ENCODE measurements at places on chromosomes 12 and 14.

GRCh38 chr12:121811434-121812319 lies 7.9 kb downstream of the SETD1B start:
- peak; percentile 71 for DNase-seq

- DNase-seq: no peak
Measured at GRCh38 chr12:68792952-68793351, 15.0 kb upstream of the MDM2 start.

- DNase-seq: no peak
Measured at GRCh38 chr14:73817020-73817655, 34.5 kb upstream of the PTGR2 start.

GRCh38 chr12:91982946-91983345 lies 162.7 kb downstream of the BTG1 start:
- DNase-seq: no peak

GRCh38 chr12:131592972-131593371 lies 117.9 kb upstream of the SFSWAP start:
- DNase-seq: peak; percentile 58

- DNase-seq: no peak
Measured at GRCh38 chr12:76028571-76029277, 2.9 kb downstream of the PHLDA1 start.

DNA sequence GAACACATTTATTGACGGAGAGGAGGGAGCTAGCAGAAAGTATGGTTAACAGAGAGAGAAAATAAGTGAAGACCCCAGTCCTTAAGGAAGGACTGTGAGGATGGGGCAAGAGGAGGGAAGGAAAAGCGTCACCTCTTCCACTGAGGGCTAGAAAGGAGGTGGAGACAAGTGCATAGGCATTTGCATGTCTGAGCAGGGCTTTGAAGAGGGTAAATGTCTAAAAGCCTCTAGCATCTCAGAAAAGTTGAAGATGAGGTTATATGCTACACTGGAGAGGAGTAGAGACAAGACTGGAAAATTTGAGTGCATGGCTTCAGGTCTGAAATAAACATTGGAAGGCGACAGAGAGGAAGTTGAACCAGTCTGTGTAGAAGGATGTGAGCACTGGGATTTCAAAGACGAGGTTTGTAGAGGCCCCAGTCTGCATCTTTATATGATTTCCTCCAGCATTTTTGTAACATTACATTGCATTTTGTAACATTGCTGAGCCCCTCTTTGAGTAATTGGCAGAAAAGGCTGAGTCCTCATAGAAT lies 98.5 kb upstream of the IFNG-AS1 start:
- DNase-seq: no peak

DNA sequence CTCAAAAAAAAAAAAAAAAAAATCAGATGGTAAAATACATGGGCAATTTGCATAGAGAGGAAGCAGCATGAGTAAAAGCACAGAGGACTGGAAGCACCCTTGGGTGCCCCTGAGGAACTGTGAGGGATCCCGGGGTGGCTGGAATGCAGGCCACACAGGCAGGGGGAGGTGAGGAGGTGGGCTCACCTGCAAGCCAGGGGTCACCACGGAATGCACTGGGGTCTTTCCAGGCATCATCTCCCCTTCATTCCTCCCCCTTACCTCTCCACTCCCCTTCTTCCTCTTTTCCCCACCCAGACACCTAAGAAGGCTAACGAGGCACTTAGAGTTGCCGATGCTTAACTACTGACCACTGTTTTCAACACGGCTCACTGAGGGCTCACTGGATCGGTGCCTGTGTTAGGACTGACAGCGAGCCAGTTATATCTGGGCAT lies 14.4 kb upstream of the HIP1R start:
- no peak for DNase-seq

GRCh38 chr12:123150275-123150743 lies 581 bp downstream of the PITPNM2 start:
- peak; percentile 17 for DNase-seq

- DNase-seq: no peak
Measured at GRCh38 chr14:98886982-98887381, 385.0 kb downstream of the BCL11B start.

DNA sequence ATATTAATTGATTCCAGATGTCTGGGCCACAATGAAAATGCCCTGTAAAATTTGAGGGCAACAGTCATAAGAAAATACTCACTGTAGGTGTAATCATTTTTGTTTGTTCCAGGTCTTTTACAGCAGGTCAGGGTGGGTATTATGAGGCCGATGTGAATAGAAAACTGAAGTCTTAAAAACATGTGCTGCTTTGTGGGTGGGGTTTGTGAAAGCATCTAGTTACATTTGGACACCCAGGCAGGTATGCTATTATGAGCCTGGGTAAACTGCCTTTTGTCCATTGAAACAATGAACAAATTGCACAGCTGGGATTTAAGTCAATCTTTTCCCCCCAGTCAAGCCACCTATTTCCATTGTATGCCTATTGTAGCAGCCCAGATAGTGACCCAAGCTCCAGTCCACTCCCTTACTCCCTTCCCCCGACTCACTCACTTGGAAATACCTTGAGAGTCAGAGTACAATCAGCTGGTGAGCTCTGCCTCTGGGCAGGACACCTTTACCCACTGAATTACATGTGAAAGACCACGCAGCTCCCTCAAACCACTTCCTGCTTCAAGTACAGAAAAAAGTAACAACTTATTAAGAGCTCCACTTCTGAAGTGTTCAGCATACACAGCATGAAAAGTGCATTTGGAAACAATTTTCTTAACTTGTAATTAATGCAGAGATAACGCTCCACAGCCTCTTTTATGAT lies 1.8 kb downstream of the IGF1 start:
- DNase-seq: peak; percentile 56

- DNase-seq: peak; percentile 35
Measured at GRCh38 chr12:119980242-119980641, 8.8 kb upstream of the BICDL1 start.

- DNase-seq: peak; percentile 44
Measured at GRCh38 chr12:9792961-9793617, 32.4 kb upstream of the CD69 start.

DNA sequence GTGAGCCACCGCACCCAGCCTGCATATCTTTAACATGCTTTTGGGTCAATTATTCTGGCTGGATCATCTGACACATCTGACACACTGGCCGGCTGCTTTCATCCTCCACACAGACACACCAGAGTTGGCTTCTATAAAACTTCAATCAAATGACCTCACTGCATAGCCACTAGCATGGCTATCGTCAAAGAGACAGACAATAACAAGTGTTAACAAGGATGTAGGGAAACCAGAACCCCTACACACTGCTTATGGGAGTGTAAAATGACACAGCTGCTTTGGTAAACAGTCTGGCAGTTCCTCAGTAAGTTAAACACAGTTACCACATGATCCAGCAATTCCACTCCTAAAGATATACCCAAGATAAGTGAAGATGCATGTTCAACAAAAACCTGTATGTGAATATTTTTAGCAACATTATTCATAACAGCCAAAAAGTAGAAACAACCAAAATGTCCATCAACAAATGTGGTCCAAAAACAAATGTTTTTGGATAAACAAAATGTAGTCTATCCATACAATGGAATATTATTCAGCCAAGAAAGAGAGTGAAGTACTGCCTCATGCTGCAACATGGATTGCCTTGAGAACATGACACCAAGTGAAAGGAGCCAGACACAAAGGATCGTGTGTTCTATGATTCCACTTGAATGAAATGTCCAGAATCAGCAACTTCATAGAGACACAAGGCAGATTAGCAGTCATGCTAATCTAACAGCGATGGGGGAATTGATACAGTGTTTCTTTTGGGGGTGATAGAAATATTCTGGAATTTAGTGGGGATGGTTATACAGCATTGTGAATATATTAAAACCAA lies 10.1 kb downstream of the KDM2B start:
- DNase-seq: no peak

DNA sequence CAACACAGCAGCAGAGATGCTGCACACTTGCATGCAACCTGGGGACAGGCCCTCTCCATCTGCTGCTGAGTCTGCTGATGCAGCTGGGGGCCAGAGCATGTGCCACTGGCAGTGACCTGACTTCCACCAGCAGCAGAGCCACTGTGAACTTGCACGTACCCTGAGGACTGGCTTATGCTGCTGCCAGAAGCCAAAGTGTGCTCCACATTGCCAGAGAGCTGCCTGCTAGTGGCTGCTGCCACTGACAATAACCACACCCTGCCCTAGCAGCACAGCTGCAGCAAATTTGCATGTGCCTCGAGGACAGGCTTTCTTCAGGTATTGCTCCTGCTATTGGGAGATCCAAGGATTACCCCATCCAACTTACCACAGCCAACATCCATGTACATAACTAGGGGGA lies 4.5 kb upstream of the PRR4 start:
- no peak for DNase-seq

DNA sequence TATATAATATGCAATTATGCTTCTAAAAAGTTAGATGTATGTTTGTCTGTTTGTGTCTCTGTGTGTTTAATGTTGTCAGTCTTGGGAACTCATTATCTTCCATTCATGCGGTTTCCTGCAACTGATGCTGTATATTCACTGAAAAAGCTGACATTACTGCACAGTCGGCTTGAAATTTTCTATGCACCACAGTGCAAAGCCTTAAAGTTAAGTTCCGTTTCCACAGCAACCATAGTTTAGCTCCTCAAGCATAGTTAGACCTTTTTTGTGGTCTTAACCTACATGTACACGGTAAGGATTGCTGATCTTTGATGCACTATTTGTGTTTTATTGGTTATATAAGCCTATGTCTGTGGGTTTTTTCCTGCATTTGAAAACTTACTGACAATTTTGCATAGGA lies 309.4 kb downstream of the KCNC2 start:
- no peak for DNase-seq

- DNase-seq: no peak
Measured at GRCh38 chr12:57813971-57814772, 4.4 kb downstream of the AVIL start.

GRCh38 chr14:96129128-96129736 lies 75.4 kb upstream of the BDKRB2 start:
- DNase-seq: no peak

GRCh38 chr12:127383281-127383680 lies 883.7 kb upstream of the TMEM132C start:
- DNase-seq: no peak

GRCh38 chr14:104101086-104101621 lies 15.7 kb downstream of the ASPG start:
- no peak for DNase-seq

- no peak for DNase-seq
Measured at GRCh38 chr12:108571609-108572165, 9.3 kb downstream of the ISCU start.

- no peak for DNase-seq
Measured at GRCh38 chr14:58488550-58488949, 61.0 kb downstream of the KIAA0586 start.

- peak; percentile 72 for DNase-seq
Measured at GRCh38 chr14:105294142-105294597, 6.6 kb downstream of the BRF1 start.

DNA sequence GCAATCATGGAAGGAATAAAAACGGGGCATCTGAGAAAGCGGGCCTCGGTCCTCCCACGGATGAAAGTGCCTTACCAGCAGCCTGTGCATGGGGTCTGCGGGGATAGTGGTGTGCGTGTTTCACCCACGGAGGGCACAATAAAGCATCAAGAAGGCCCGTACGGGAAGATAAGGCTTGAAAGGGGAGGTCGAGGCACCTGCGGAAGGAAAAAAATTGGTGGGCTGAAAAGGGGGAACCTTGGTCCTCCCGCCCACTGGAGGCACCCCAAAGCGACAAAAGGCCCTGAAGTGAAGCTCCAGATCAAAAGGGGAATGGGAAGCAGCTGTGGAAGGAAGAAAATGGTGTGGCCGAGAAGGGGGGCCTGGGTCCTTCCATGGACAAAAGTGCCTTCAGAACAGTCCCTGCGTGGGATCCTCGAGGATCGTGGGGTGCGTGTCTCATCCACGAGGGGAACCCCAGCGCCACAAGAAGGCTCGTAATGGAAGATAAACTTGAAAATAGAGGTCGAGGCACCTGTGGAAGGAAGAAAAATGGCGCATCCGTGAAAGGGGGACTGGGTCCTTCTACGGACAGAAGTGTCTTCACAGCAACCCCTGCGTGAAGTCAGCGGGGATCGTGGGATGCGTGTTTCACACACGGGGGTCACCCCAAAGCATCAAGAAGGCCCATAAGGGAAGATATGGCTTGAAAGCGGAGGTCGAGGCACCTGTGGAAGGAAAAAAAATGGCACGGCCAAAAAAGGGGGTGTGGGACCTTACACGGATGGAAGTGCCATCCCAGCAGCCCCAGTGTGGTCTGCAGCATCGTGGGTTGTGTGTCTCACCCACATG lies 276.9 kb downstream of the ALG10 start:
- DNase-seq: no peak

GRCh38 chr14:36807727-36808126 lies 146.1 kb downstream of the PAX9 start:
- DNase-seq: no peak

GRCh38 chr12:109615556-109616229 lies 42.1 kb downstream of the MVK start:
- DNase-seq: no peak

DNA sequence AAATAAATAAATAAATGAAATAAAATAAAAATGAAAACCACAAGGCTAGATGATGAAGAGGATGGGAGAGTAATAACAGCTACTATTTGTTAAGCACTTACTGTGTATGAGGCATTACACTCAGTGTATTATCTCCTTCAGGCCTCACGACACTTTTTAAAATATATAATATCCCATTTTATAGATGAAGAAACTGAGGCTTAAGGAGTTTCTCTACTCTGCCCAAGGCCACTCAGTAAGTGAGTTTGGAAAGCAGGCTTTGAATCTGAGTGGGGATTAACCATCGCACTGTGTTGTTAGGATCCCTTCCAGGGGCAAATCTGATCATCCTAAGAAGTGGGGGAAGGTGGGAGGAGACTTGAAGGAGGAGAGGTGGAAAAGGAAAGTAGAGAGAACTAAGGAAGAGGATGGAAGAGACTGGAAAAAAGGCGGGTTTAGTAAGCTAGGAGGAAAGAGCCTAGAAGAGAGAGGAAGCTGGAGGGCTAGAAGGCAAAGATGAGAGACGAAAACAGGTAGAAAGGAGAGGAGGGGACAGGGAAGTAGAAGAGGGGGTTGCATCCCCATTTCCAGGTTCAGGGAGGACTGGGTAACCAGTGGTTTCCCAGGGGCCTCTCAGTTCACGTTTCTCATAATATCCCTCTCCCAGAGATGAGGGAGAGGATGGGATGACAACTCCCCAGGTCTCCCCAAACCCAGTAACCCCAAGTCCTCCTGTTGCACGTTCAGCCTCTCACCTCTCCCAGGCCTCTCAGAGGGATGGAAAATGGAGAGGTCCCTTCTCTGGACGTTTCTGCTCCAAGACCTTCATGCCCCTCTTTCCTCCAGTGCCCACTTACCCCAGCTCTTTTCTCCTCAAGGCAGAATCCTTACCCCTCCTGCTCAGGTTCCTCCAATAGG lies 1.7 kb downstream of the STAT6 start:
- DNase-seq: no peak

DNA sequence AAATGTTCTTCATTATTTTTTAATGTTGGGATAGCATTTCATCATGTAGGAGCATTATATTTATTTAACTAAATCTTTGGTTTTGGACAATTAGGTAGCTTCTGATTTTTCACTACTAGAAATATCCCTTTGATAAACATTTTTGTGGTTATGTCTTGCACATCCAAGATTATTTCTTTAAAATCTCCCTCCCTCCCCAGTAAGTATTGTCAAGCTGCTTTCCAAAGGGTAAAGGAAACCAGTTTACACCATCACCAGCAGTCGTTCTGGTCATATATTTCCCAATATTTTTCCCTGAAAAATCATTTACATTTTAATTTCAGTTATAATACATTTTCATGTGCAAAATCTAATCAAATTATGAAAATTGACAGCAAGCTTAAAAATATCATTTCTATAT lies 11.1 kb downstream of the CD69 start:
- DNase-seq: no peak
